NCI-H524 (cell line): ENCODE measurements at places on chromosomes 6 and 20.
A peak's percentile ranks its signal among the peaks of the same experiment; 100 is the strongest.

GRCh38 chr6:117072781-117073180, 192.6 kb upstream of the VGLL2 start:
- DNase-seq = no peak

GRCh38 chr6:130680116-130680515, 147.1 kb upstream of the SMLR1 start:
- no peak for DNase-seq

- no peak for DNase-seq
These were observed 13.9 kb upstream of the VAPB start for GRCh38 chr20:58374906-58375758.

DNA sequence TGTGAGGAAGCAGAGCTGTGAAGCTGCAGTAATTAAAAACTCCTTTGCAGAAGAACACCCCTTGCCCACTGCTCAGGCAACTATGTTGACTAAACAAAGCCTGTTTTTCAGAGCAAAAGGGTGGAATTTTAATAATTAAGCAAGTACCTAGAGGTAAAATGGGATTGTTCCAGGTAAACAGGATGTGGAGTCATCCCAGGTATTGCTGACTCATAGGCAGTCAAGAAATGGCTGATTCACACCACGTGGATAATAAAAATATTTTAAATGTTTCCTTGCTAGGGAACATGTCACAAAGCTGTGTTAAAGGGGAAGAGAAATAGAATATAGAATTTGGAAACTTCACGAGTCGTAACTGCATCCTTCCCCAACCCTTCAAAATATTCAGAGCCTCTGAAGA, 491.8 kb downstream of the BTBD3 start:
- no peak for DNase-seq

DNA sequence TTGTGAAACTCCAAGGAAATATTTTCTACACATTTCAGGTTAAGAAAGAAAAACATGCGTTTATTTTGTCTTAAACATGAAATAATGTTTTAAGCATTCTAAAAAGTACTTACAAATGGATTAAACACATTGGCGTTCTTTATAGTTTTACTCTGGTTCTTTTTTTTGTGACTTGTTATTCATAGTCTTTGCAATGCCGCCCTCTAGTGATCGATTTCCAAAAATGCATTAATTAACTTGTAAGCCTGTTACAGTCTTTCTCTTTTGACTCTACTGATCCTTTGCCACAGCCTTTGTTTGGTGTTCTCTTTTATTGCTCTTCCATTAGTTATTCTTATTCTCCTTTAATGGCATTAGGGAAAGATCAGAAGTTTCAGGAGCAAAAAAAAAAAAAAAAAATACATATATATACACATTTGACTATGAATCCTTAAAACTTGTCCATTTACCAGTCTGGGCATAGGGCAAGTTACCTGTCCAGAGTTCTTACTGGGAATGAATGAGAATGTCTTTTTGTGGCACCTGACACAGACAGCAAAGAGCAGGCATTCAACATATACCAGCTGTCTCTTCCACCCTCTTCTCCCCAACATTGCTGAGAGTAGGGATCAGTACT, 59.9 kb downstream of the MACROD2 start:
- peak; percentile 64 for DNase-seq

DNA sequence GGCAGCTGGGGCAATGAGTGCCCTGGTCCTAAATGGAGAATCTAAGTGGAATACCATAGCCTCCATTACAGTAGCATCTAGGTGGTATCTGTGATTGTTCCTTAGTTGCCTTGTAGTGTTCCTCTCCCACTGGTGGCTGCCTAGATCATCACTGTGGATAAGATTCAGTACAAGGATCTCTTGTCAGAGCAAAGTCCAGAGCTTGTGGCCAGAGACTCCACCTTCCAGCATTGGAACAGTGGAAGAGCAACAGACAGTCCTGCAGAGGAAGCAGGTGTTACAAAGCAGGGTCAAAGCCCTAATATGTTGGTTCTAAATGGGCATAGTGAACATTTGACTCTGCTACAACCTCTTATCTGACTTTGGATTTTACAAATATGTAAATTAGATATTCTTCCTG, 194.1 kb upstream of the GRIK2 start:
- DNase-seq = no peak
